Esophagus muscularis mucosa (tissue), 4 donors: ENCODE measurements at places on chromosomes 5 and 9. TPM values are rescaled to one million over a fixed set of nuclear protein-coding genes. Genes with fewer than 3 reads are reported as not detected.

- no peak overlapping the region for H3K27ac ChIP-seq
- H3K27me3 ChIP-seq = no peaks in the 10 kb centered on the region
Measured at GRCh38 chr5:79800979-79801827, 111.6 kb downstream of the CMYA5 start.

DNA sequence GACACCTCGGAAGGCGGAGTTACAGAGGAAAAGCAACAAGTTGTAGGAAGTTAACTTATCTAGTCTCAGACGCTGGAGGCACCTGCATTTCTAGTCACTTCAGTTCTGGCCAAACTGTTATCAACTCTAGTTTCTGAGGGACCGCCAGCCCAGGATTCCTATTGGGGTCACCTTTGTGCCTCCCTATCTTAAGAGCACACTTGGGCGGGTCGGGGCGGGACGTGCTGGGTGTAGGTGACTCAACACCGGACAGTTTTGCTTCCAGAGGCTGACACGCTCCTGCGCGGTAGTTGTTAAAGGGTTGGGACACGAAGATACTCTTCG is 679 bp upstream of the KDM4C start:
- H3K36me3 ChIP-seq = no peaks in the 10 kb centered on the region
- DNase-seq = peak; percentile 96
- peaks cover 5% of the 10 kb centered on the region for H3K4me1 ChIP-seq
- peak overlapping the region; percentile 94 for H3K27ac ChIP-seq
- H3K27me3 ChIP-seq = no peaks in the 10 kb centered on the region
- H3K4me3 ChIP-seq = peak overlapping the region; percentile 80

GRCh38 chr9:18976709-18977531 is 56.1 kb downstream of the SAXO1 start:
- no peak for DNase-seq
- H3K4me1 ChIP-seq = peaks cover 19% of the 10 kb centered on the region
- no peaks in the 10 kb centered on the region for H3K36me3 ChIP-seq
- no peak overlapping the region for H3K27ac ChIP-seq
- no peaks in the 10 kb centered on the region for H3K27me3 ChIP-seq
- no peak overlapping the region for H3K4me3 ChIP-seq

- H3K27ac ChIP-seq = no peak overlapping the region
- H3K4me3 ChIP-seq = no peak overlapping the region
- H3K27me3 ChIP-seq = no peaks in the 10 kb centered on the region
- H3K36me3 ChIP-seq = peaks cover 24% of the 10 kb centered on the region
- peaks cover 48% of the 10 kb centered on the region for H3K4me1 ChIP-seq
- DNase-seq = no peak
Measured at GRCh38 chr5:760363-761058, 24.0 kb downstream of the ZDHHC11B start.

DNA sequence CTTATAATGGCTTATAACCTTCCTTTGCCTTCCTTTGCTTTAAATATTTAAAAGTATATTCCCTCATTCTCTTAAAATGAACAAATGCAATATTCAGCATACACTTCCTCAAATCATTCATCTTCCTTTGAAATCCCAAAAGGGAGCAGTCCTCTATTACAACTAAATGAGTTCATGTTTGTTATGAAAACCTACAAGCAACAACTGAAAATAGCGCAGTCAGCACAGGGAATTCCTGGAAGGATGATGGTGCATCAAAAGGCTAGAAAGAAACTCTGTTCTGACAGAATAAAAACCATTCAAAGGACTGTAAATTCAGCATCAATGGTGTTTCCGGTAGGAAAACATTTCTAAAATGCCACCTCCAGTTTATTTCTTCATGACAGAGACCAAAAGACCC is 3.3 kb downstream of the NR6A1 start:
- H3K27ac ChIP-seq = no peak overlapping the region
- no peak for DNase-seq
- peaks cover 22% of the 10 kb centered on the region for H3K27me3 ChIP-seq
- H3K4me3 ChIP-seq = no peak overlapping the region
- no peaks in the 10 kb centered on the region for H3K36me3 ChIP-seq

Gene COL15A1
- 141 TPM for total RNA-seq

Gene HSD17B3
- total RNA-seq = 0.83 TPM

DNA sequence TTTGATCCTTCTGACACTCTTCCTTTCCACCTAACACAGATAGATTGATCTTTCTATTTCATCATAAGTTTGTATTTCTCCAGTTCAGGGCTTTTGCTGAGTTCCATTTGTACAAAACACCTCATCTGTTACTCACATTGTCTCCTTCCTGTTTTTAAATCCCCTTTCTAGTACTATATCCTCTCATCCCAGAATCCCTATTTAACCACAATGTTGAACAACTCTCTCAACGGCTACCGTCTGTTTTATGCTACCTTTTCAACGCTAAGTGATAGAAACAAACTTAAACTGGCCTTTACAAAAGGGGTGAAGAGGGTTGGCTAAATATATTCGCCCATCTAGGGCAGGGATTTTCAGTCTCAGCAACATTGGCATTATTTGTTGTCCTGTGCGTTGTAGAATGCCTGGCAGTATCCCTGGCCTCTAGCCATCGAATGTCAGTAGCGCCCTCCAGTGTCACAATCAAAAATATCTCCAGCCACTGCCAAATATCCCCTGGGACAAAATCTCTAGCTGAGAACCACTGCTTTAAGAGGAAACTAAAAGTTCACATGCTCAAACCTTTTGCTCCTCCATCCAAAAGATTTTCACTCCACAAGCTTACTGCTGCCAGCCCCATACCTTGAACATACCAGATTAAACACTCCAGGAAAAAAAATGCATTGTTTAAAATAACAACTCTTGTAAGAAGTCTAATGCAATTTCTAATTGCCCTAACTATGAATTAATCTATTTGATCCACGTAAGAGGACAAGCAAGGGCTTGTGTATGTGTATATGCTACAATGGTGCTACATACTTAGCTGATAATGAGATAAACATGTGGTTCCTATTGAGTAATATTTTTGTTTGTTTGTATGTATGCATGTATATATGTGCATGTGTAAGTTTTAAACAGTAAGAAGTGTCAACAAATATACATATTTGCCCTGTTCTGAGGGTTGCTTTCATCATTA is 344.0 kb downstream of the PTPRD start:
- DNase-seq = no peak
- no peaks in the 10 kb centered on the region for H3K4me1 ChIP-seq
- H3K27ac ChIP-seq = no peak overlapping the region
- no peaks in the 10 kb centered on the region for H3K36me3 ChIP-seq
- no peak overlapping the region for H3K4me3 ChIP-seq
- H3K27me3 ChIP-seq = no peaks in the 10 kb centered on the region

Gene PCDHAC1
- total RNA-seq = 5.0 TPM

GRCh38 chr5:95163079-95163478 is 121.8 kb downstream of the MCTP1 start:
- H3K27ac ChIP-seq = no peak overlapping the region
- H3K4me1 ChIP-seq = no peaks in the 10 kb centered on the region
- no peaks in the 10 kb centered on the region for H3K27me3 ChIP-seq
- no peaks in the 10 kb centered on the region for H3K36me3 ChIP-seq
- no peak overlapping the region for H3K4me3 ChIP-seq
- DNase-seq = no peak

DNA sequence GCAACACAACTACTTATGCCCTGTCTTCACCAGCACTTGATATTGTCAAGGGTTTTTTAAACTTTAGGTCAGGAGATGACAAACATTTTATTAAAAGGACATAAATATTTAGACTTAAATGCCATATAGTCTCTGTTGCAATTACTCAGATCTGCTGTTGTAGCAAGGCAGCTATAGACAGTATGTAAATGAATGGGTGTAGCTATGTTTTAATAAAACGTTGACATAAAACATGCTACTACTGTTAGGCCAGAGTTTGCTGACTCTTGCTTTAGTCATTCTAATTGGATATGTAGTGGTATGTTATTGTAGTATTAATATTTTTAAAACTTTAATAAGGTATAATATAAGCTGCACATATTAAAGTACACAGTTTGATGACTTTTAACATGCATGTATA is 27.7 kb downstream of the ZNF131 start:
- no peak overlapping the region for H3K27ac ChIP-seq
- no peaks in the 10 kb centered on the region for H3K27me3 ChIP-seq
- H3K4me1 ChIP-seq = peaks cover 8% of the 10 kb centered on the region
- no peak for DNase-seq
- no peaks in the 10 kb centered on the region for H3K36me3 ChIP-seq

DNA sequence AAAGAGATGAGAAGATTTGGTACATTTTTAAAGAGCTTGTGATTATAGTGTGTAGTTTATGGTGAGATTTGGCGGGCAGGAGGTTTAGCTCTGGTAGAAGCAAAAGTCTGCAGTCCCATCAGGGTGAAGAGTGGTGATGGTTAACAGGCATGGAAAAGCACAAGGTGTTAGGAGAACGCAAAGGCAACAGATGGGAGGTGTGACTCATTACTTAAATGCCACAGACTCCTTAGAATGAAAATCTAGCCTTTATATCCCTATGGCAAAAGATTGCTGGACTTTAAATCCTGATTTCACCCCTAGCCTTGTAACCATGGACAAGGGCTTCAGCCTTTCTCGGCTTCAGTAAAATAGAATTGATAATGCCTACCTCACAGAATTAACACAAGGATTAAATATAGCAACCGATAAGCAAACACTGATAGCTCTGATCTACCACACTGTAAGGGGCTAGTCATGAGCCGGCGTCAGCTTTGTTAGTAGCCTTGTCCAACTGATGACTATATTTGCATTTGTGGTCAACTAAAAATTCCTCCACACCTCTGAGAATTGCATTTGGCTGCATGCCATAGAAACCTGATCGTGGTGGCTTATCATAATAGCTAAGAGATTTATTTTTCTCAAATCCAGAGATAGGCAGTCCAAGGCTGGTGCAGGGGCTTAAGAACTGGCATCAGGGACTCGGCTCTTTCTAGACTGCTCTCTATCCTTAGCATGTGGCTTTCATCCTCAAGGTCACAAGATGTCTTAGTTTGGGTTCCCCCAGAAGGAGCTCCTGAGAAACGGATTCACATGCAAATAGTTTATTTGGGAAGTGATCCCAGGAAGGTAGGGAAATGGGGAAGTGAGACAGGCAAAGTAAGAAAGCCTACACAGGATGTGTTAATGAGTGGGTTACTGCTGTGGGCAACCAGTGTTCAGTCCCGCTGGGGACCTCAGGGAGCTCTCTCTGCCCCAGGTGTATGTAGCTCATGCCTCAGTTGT is 19.6 kb downstream of the MFAP3 start:
- DNase-seq = no peak
- H3K36me3 ChIP-seq = peaks cover 2% of the 10 kb centered on the region
- no peaks in the 10 kb centered on the region for H3K27me3 ChIP-seq
- H3K27ac ChIP-seq = no peak overlapping the region
- peaks cover 15% of the 10 kb centered on the region for H3K4me1 ChIP-seq

Gene IFNE
- total RNA-seq = not detected

DNA sequence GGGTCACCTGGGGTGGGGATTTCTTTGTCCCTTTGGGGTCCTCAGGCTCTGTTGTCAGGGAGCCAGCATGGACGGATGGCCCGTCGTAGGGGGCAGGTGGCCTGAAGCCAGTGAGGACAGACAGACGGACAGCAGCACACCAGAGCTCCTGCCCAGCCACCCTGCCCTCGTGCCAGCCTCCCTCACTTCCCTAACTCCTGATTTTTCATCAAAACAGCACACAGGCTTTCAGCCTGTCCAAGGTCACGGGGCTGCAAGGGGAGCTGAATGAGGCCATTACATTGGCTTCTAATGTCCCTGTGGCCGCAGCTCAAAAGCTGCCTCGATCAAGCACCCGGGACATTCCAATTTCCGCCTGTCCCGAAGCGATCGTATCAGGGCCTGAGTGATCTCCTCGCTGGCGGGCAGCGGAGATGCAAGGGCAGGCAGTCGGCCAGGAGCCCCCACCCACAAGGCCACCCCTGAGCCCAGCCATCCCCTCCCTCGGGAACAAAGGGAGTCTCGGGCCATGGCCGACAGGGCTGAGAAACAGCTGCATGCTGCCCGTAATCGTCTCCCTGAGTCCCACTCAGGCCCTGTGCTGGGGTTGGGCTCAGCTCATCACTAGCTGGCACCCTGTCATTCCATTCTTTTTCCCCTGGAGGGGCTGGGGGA is 50.5 kb upstream of the RNU6ATAC start:
- no peaks in the 10 kb centered on the region for H3K36me3 ChIP-seq
- H3K4me1 ChIP-seq = peaks cover 35% of the 10 kb centered on the region
- no peak overlapping the region for H3K4me3 ChIP-seq
- DNase-seq = no peak
- peak overlapping the region; percentile 54 for H3K27ac ChIP-seq
- H3K27me3 ChIP-seq = no peaks in the 10 kb centered on the region

Gene PRDM9
- total RNA-seq = not detected

Gene ADGRV1
- 0.57 TPM for total RNA-seq

- DNase-seq = no peak
- no peak overlapping the region for H3K4me3 ChIP-seq
- no peak overlapping the region for H3K27ac ChIP-seq
- peaks cover 21% of the 10 kb centered on the region for H3K4me1 ChIP-seq
- H3K27me3 ChIP-seq = no peaks in the 10 kb centered on the region
Measured at GRCh38 chr9:35798658-35799374, 7.4 kb downstream of the NPR2 start.
